ENCODE measurements at places on chromosomes 6 and 20. TPM values are rescaled to one million over a fixed set of nuclear protein-coding genes. Genes with fewer than 3 reads are reported as not detected.

The HFE gene
- 2.4 TPM for total RNA-seq

The DCBLD1 gene
- 3.8 TPM for total RNA-seq

The GJE1 gene
- total RNA-seq, result not detected

The IPCEF1 gene
- 5.0 TPM for total RNA-seq

The C20orf144 gene
- not detected for total RNA-seq

The CST5 gene
- total RNA-seq, result not detected

The VSTM2L gene
- 11.1 TPM for total RNA-seq

The BANF2 gene
- not detected for total RNA-seq

The KCNG1 gene
- total RNA-seq, result 0.48 TPM

The MAN1A1 gene
- total RNA-seq, result 15.0 TPM

The RIPOR2 gene
- total RNA-seq, result 11.2 TPM

The ZC3H12D gene
- total RNA-seq, result 0.35 TPM

The STMN3 gene
- total RNA-seq, result 8.8 TPM

The CST2 gene
- not detected for total RNA-seq

The SH3BGRL2 gene
- total RNA-seq, result 5.8 TPM

The USP49 gene
- total RNA-seq, result 1.7 TPM

The TSHZ2 gene
- total RNA-seq, result 7.5 TPM

The NR2E1 gene
- total RNA-seq, result 0.08 TPM

The MATN4 gene
- not detected for total RNA-seq

The ADGB gene
- not detected for total RNA-seq

The KCNS1 gene
- total RNA-seq, result 0.08 TPM

The SLC52A3 gene
- 2.8 TPM for total RNA-seq

The HDGFL1 gene
- total RNA-seq, result not detected

The NKX2-2 gene
- total RNA-seq, result 0.11 TPM

The BACH2 gene
- total RNA-seq, result 8.4 TPM

The PRDM13 gene
- not detected for total RNA-seq

The EPM2A gene
- total RNA-seq, result 42.9 TPM

The OPRL1 gene
- total RNA-seq, result 0.48 TPM

The TBX18 gene
- total RNA-seq, result 4.6 TPM

The CCN5 gene
- 29.3 TPM for total RNA-seq

The PPARD gene
- 19.0 TPM for total RNA-seq

The MBOAT1 gene
- 2.4 TPM for total RNA-seq

The GTSF1L gene
- total RNA-seq, result not detected

The KCNQ2 gene
- 0.86 TPM for total RNA-seq

The SUMO4 gene
- 1.3 TPM for total RNA-seq

The HLA-DPA1 gene
- total RNA-seq, result 35.8 TPM

The C6orf136 gene
- 49.1 TPM for total RNA-seq

The PCED1A gene
- total RNA-seq, result 12.8 TPM

The TUBB2B gene
- 1.2 TPM for total RNA-seq

The CRISP2 gene
- not detected for total RNA-seq

The HLA-DOB gene
- 0.35 TPM for total RNA-seq

The MEI4 gene
- total RNA-seq, result not detected

The NRM gene
- 4.3 TPM for total RNA-seq

The PRDM1 gene
- 2.0 TPM for total RNA-seq

The LY6G6F gene
- not detected for total RNA-seq

The CAGE1 gene
- total RNA-seq, result not detected

The SRSF12 gene
- total RNA-seq, result 0.40 TPM

The PIGT gene
- total RNA-seq, result 139 TPM

The WDR27 gene
- 7.2 TPM for total RNA-seq

Measured in cardiac septum (tissue), 1 donor.